ENCODE measurements at places on chromosomes 1 and 21. TPM values are rescaled to one million over a fixed set of nuclear protein-coding genes. Genes with fewer than 3 reads are reported as not detected.

DNA sequence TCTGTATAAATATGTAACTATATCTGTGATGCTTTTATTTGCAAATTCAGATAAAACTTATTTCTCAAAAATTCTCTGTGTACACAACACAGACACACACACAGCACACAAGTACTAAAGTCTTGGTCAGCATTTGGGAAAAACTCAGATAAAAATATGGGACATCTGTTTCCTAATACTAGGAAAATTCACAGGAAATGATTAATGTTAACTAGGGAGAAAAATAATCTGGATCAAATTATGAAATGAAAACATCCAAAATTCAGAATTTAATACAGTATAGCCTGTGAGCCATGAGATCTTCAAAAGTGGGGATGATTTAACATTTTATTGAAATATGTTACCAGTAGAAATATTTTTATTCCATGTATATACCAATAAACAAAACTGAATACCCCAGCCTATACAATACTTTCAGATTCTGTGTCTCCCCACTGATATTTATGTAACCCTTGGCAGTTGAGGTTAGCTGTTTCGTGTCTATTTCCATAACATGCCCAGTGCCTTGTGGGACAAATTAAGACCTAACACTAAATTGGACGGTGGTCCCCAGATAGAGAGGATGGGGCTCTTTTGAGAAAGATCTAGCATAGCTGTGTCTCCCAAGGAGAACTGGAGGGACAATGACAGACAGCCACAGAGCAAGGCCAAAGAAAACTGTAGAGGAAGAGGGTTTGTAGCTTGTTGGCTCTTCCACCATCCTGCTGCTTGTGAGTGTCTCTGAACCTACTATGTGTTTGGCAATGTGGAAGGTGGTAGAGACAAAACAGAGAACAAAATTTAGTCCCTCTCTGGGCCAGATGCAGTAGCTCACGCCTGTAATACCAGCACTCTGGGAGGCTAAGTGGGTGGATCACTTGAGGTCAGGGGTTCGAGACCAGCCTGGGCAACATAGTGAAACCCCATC lies 47.2 kb downstream of the GNG12 start:
- H3K27ac ChIP-seq: no peak overlapping the region
- H3K36me3 ChIP-seq: no peaks in the 10 kb centered on the region
- no peak overlapping the region for H3K4me3 ChIP-seq

DNA sequence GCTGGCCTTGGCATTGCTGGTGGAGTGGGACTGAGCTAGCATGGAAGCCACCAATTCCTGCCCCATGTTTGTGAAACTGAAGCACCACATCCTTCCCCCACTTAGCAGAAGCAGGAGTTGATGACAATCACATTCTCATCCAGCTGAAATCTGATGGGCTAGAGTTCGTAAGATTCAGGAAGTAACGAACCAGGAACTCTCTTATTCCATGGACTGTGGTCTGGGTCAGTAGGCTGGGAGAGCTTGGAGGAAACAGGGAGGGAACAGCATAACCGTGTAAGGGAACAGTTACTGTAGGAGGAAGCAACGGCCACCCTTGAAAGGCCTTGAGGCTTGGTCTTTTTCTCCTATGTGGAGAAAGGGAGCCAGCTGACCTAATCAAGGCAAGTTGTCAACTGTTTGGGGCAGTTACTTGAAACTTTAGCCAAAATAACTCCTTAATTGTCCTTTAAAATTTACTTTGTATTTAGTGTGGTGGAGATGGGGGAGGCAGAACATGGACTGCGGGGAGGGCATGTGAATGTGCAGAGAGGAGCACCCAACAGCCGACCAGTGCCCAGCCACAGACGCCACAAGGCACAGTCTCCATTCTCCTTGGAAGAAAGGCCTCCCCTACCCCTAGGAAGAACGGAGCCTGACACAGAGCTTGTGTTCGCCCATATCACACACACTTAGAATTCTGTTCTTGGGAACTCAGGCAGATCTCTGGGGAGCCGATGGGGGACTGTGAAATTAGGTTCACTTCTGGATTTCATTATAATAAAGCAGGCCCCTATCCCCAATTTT lies 2.0 kb upstream of the COQ8A start:
- peak overlapping the region; percentile 89 for H3K4me3 ChIP-seq
- peaks cover 10% of the 10 kb centered on the region for H3K36me3 ChIP-seq
- H3K27me3 ChIP-seq: no peaks in the 10 kb centered on the region
- no peak for DNase-seq

- no peaks in the 10 kb centered on the region for H3K27me3 ChIP-seq
- no peak overlapping the region for H3K27ac ChIP-seq
- no peaks in the 10 kb centered on the region for H3K36me3 ChIP-seq
- no peaks in the 10 kb centered on the region for H3K4me1 ChIP-seq
- DNase-seq: no peak
Measured at GRCh38 chr1:69413129-69413528, 154.6 kb upstream of the LRRC7 start.

GJA4 gene
- not detected for total RNA-seq

ZNF496 gene
- 13.8 TPM for total RNA-seq
